ENCODE measurements at places on chromosomes 2 and 18.

DNA sequence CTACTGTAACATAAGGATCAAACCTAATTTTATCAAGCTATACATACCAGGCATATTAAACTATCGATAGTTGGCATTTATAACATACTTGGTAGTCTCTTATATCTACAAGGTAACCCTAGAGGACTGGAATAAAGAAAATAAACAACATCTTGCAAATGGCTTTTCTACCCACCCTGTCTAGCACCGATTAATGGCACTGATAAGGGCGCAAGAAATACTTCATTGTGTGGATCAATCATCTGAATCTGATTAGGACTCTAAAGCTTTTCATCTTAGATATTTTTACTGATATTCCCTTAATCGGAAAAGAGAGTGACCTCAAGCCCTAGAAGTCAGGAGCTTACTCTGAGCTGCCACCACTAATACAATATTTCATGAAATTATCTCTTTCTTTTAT lies 1461.7 kb upstream of the PIK3C3 start:
- no peak for DNase-seq

GRCh38 chr18:79283929-79284328 lies 111.8 kb upstream of the NFATC1 start:
- no peak for DNase-seq

GRCh38 chr2:30978044-30978443 lies 160.2 kb downstream of the GALNT14 start:
- no peak for DNase-seq

GRCh38 chr18:63266888-63267790 lies 52.4 kb downstream of the BCL2 start:
- DNase-seq = no peak

- no peak for DNase-seq
Measured at GRCh38 chr18:44066541-44066940, 614.1 kb upstream of the SETBP1 start.

GRCh38 chr18:5424903-5425664 lies 118.7 kb downstream of the EPB41L3 start:
- no peak for DNase-seq

DNA sequence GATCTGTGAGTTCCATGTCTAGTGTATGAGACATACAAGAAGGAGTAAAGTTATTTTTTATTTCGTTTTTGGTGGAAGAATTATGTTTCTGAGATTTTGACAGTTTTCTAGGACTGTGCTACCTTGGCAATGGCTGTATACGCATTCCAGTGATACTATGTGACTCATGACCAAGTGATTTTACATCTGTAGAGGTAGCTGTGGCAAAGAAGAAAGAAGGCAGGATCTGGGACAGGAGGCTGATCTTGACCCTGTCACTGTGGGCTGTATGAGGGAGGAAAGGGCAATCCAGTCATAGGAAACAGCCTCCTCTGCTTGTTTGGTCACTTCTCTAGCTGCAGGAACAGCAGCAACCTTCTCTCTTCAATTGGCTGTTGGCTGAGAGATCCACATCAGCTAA lies 44.0 kb upstream of the PDCL3 start:
- no peak for DNase-seq

GRCh38 chr2:105641389-105641811 lies 103.3 kb upstream of the NCK2 start:
- no peak for DNase-seq

- no peak for DNase-seq
Measured at GRCh38 chr2:199228887-199229819, 228.6 kb downstream of the SATB2 start.

DNA sequence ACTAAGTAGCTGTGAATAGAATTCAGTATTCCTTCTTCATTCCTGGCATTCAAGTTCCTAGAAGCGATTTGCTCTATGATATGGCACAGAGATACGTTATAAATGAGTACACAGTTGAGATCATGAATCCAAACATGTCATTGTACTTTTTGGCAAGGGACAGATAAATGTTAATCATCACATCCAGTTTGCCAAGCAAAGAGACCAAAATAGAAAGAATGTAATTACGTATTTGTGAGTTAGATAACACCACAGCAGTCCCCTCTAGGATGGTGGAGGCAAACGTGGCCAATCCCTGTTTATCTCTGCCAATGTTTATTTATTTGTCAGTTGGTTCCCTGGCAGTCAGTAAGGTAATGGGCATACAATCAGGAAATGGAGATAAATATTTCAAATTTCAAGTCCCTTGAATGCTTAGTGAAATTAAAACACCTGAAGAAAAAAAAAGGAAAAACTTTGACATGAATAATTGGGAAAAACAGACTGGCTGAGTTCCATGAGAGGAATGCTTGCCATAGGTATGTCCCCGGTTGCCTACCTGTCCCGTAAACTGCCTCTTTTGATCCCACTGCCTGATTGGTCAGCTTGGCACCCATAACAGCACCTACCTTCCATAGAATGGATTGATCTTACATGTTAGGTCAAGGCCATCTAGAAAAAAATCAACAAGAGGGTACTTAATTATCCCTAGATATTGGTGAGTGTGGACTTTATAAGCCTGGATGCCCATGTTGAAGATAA lies 451.1 kb upstream of the NETO1 start:
- no peak for DNase-seq

DNA sequence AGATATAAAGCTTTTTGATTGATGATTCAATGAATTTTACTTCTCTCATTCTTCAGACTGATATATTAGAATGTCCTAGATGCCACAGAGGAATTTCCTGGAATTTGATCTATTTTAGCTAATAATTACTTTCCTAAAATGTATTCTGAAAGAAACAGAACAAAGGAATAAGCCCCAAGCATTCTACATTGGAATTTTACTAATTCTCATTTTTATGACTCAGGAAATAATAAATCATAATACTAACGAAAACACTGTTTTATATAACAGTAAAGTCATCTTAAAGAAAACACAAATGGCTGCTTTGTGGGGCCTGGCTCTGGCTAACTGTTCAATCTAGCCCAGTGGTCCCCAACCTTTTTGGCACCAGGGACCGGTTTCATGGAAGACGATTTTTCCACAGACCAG lies 68.6 kb upstream of the LPIN2 start:
- no peak for DNase-seq

- peak; percentile 47 for DNase-seq
Measured at GRCh38 chr2:148042219-148042618, 21.3 kb downstream of the MBD5 start.

DNA sequence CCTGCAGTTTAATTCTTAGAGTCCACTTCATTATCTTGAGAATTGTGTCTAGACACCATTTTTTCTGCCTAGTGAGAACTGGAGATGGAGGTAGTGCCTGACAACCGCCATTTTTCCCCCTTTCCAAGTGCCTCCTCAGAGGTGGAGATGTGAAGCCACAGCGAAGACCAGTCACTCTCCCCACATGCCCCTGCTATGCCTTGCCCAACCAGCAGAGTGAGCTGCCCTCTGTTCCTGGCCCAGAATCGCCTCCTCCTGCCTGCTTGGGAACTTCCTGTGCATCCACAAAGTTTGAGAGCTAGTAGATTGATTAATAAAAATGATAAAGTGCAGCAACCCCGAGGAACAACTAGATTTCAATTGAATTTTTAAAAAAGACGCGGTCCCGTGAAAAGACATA lies 123.3 kb downstream of the CLIP4 start:
- peak; percentile 58 for DNase-seq

- DNase-seq = no peak
Measured at GRCh38 chr2:43078781-43079755, 147.3 kb downstream of the ZFP36L2 start.

GRCh38 chr2:67516899-67517530 lies 119.9 kb downstream of the ETAA1 start:
- no peak for DNase-seq

Data from GM20000 (cell line).